ENCODE measurements at places on chromosomes 7 and 10. TPM values are rescaled to one million over a fixed set of nuclear protein-coding genes. Genes with fewer than 3 reads are reported as not detected.

FGFR2 gene
- total RNA-seq, result 1.9 TPM

DNA sequence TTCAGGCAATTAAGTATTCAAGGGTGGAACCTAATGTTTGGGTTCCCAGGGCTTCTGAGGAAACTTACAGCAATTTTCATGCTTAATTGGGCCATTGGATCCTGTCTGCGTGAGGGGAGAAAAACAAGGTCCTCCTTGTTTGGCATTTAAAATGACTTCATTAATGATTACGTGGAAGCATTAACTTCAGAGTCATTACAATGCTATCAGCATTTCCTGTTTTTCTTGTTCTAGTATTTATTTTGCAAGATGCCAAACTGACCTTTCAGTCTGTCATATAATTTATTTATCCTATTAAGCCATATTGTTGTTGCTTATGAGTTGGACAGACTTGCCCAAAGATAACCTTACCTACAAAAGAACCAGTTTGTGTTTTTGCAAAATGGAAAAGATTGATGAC, 324.1 kb upstream of the LRRN3 start:
- DNase-seq, result no peak

SAP25 gene
- total RNA-seq, result 0.80 TPM

DNA sequence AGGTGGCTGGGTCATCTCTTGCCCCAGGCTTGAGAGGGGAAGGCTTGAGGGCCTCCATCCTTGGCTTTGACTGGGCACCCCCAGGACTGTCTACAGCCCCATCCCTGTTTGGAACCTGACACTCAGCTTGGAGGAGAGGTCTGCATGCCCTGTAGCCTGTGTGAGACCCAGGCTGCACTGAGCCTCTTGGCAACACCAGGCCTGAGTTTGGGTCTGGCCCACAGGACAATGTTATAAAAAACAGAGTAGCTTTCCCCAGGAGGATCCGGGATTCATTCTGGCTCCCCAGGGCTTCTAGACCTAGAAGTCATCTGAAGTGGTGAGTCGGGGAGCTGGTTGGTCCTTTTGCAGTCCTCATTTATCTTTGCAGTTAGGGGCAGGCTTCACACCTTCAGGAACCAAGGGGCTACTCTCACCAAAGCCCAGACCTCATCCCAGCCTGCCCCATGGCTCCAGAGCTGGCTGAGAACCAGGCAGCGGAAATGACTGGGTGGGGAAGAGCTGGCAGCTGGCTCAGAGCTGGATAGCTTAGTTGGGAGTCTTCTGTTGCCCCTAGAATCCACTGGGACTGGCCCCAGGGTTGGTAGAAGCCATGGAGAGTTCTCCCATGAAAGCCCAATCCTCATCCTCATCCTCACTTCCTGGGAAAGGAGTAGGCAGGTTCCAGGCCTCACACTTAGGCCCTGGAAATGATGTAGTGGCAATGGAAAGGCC, 68.8 kb downstream of the ADCYAP1R1 start:
- no peak for DNase-seq

DNA sequence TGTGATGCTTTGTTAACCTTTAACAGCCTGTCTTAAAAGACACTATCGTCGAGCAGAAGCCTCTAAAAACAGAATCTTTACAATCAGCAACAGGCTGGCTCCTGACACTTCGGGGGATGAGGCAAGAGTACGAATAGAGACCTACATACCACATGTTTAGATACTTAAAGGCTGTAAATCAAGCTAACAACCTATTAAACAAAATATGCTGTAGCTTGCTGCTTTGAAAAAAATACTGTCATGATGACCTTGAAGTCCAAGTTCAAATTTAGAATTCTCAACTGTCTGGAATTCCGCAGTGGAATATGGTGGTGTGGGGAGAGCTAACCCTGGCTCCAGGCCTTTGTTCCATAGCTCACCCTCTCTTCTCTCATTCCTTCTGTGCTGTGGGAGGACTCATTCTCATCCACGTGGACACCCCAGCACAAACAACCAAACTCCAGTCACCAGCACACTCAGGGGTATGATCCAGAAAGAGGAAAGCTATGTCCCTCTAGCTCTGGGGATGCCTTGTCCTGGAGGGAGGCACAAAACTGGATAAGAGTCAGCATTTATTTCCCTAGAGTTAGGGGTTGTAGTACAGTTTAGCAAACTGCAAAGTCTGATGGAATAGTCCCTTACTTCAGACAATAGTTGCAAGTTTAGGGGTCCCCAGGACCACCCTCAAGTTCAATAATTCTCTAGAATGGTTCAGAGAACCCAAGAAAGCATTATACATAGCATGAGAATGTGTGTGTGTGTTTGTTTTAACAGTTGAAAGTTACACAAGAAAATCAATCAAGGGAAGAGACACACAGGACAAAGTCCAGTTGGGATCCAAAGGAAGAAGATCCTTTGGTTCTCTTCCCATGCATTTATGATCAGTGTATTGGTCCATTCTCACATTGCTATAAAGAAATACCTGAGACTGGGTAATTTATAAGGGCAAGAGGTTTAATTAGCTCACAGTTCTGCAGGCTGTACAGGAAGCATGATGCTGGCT, 196.1 kb upstream of the SVIL start:
- DNase-seq, result no peak

DNA sequence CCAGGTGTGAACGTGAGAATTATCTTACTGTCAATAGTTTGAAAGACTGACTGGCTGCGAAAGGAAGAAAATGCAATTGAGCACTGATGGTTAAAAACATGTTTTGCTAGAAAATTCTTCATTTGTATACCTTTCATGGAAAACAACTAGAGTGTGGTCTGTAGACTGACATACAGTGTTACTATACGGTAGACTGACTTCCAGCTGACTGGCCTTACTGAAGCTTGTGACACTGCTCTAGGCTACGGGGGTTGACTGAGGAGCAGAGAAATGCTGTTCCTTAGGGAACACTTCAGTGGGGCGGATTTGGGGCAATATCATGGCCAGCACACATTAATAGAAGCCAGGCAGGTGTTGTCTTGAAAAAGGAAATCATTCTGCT, 25.9 kb upstream of the DDC start:
- no peak for DNase-seq

TAS2R3 gene
- total RNA-seq, result 0.17 TPM

GRCh38 chr10:79249186-79250121, 97.8 kb upstream of the PPIF start:
- DNase-seq, result no peak

DNA sequence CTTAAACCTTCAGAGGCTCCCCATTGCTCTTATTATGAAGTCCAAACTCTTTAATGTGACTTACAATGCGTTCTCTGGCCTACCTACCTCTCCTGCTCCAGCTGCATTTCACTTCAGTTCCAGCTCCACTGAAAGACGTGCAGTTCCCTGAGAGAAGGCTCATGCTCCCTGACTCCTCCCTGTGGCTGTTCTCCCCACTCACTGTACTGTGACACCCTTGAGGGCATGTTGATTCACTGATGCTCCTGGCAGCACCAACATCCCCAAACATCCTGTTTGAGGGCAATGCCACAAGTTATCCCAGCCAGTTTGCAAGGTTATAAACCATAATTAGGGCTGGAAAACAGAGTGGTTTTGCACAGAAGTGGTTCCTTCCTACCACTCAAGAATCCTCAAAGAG, 111.2 kb downstream of the LSM5 start:
- peak; percentile 48 for DNase-seq

DNA sequence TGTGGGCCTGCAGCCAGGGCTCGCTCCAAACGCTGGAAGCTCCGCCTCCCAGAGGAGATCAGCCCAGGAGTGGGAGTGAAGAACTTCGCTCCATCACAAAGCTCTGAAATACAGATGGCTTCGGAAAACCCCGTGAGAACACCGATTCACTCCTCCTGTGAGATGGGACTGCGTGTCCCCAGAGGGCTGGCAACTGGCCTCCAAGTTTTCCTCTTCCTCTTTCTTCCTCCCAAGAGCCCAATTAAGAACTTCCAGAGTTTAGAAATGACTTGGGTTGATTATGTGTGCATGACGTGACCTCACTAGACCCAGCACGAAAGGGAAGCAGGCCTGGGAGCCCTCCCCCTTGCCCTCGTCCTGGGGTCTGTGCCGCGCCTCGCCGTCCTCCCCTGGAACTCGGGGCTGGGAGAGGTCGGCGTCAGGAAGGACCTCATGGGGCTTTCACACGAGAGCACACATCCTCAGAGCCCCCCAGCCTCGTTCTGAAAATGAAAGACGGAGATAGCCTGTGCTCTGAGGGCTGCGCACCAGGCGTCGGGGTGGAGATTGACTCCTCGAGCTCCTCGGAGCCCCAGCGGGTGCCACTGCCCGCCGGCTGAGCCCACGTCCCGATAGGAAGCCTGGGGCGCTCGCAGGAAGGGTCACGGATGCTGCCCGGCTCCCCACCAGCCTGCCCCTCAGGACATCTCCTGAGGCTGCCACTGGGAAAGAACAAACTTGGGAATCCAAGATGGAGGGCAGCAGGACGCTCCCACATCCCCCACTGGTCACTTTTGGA, 37.8 kb downstream of the PTPRN2 start:
- DNase-seq, result peak; percentile 81

GRCh38 chr7:138556771-138557484, 96.9 kb downstream of the TRIM24 start:
- no peak for DNase-seq

ATAD1 gene
- 35.5 TPM for total RNA-seq

Measured in Daoy (cell line).